Stimulated activated naive CD4-positive, alpha-beta T cell (primary cell): ENCODE measurements at places on chromosomes 12 and 14.

DNA sequence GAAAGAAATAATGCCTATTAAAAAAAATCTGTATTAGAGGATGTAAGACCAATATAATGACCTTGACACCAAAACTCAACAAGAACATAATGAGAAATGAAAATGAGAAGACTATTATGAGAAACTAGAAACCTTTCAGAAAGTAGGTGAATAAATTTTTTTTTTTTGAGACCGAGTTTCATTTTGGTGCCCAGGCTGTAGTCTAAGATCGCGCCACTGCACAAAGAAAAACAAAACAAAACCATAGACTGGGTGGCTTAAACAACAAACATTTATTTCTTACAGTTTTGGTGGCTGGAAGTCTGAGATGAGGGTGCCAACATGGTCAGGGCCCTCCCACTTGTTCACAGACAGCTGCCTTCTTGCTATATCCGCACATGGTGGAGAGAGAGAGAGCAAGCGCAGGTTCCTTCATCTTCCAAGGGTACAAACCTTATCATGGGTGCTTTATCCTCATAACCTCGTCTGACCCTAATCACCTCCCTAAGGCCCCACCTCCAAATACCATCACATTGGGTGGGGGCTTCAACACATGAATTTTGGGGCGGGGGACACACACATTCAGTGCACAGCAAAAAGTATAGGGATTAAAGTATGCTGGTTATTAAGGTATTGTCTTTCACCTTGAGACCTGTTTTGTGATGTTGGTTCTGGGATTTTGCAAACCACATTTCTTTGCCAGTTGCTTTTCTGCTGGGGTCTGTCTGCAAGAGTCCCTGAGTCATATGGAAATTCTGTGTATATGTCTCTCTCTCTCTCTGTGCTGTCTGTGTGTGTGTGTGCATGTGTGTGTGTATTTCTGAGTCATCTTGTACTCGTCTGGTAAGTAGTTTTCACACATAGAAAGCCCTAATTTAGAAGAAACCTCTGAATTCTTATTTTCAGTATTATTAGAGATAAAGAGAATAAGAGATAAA is 26.2 kb downstream of the ZCRB1 start:
- no peak for DNase-seq

- DNase-seq = no peak
These were observed 190.6 kb downstream of the EMP1 start for GRCh38 chr12:13387101-13387500.

DNA sequence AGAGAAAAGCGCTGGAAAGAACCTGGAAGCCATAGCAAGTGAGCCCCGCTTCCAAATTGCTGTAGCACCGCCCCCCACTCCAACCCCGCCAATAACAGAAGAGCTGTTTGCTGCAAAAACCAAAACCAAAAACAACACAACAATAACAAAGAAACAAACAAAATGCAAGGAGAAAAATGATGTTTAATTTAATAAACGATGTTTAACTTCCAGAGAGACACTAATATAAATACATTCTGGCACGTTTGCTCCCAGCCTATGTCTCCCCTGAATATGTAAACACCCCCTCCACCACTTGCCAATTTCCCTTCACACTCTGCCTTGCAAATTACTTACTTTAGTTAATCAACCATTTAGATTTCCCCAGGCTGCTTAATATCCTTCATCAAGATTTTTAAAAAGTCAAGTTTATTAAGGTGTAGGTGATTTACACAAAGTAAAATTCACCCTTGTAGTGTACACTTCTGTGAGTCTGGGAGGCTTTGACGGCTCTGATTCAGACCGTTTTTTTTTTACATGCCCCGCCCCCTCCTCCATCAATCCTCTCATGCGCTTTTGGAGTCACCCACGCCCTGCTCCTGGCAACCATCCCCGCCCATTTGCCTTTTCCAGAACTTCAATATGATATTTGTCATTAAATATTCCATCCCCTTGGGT is 482 bp upstream of the IFI27L2 start:
- DNase-seq = no peak

DNA sequence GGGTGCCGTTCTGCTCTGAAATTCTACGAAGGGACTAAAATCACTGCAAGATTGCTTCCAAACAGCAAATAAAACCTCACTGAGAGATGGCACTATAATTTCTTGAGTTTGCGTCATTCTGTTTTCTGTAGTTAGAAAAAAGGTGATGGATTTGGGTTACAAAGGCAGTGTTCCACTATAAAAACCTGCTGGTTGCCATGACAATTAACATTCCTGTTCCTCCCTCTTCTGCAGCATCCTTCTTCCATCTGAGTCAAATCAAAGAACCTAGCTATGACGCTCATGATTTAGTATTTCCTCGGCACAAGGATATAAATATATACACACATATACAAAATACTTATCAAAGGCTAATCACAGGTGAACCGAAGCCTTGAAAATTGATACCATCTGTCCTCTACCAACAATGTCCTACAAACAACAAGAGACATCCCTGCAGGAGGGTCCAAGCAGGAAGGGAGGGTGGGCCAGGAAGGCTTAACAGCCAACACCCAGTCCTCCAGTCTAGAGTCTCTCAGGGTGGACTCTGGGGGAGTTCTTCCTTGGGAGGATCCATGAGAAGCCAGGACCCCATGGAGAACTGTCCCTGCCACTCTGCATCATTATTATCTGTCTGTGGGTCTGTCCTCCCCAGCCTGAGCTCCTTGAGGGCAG is 21.4 kb downstream of the TMCC3 start:
- no peak for DNase-seq

DNA sequence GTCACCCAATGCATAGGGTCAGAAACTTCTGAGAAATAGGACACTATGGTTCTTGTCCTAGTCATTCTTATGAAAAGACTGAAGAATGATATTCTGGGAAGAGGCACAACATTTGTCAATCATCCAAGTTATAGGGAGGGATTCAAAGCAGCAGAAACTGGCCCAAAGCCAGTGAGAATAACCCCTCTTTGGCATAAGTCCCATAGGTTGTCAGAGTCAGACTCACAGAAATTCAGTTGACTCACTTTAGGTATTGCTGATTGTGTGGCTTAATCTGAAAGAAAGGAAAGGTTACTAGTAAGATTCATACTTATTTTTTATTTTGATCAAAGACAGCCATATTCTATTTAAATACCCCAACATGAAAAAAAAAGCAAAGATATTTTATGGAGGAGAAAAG is 151.0 kb downstream of the SRGAP1 start:
- no peak for DNase-seq

- DNase-seq = no peak
These were observed 444.1 kb downstream of the IPO8 start for GRCh38 chr12:30251546-30251945.

- no peak for DNase-seq
These were observed 277.2 kb downstream of the AKAP6 start for GRCh38 chr14:32606301-32606700.

GRCh38 chr12:93039062-93039461 is 110.0 kb upstream of the EEA1 start:
- DNase-seq = no peak

- no peak for DNase-seq
These were observed 4.7 kb downstream of the KDM2B start for GRCh38 chr12:121575952-121576625.

DNA sequence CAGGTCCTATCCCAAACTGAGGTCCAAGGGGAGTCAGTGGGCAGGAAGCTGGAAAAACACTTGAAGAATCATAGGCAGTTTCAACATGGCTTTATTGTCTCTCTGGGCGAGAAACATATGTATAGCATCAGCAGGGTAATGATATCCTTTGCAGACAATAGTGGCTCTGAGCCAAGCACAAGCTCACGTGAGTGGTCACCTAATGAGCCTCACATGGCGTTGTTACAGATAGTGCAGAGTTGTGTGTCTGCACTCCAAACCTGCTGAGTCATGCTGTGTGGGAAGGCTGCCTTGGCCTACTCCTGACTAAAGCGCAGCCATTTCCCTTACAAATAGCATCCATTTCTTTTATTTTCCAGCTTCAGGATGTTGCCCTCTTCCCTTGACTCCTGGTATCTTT is 105.2 kb upstream of the SYT1 start:
- no peak for DNase-seq

DNA sequence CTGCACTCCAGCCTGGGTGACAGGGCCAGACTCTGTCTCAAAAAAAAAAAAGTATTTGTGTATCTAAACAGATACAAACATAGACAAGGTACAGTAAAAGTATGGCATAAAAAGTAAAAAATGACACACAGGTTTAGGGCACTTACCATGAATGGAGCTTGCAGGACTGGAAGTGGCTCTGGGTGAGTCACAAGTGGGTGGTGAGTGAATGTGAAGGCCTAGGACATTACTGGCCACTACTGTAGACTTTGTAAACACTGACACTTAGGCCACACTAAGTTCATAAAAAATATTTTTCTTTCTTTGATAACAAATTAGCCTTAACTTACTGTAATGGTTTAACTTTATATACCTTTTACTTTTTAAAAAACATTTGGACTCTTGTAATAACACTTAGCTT is 38.0 kb upstream of the EIF5 start:
- DNase-seq = no peak

GRCh38 chr14:88422047-88422446 is 36.6 kb downstream of the SPATA7 start:
- DNase-seq = no peak

- DNase-seq = no peak
These were observed 4.5 kb downstream of the FICD start for GRCh38 chr12:108519558-108519957.

GRCh38 chr12:25976289-25976688 is 17.8 kb downstream of the RASSF8 start:
- DNase-seq = no peak

DNA sequence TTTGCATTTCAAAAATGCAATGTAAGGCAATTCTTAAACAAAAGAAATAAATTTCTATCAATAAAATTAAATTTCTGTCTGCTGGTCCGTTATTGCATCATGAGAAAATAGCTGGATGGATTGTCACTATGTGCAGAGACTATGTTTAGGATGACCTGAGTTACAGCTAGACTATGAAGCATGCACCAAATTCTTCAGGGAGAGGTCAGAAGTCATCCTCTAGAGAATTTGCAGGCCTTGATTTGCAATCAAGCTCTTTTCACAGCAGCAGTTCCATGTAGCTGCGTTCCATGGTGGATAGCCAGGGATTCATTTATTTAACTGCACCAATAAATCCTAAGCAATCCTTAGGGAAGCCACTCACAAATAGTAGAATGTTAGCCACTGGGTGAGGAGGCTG is 253.7 kb downstream of the MSRB3 start:
- no peak for DNase-seq

DNA sequence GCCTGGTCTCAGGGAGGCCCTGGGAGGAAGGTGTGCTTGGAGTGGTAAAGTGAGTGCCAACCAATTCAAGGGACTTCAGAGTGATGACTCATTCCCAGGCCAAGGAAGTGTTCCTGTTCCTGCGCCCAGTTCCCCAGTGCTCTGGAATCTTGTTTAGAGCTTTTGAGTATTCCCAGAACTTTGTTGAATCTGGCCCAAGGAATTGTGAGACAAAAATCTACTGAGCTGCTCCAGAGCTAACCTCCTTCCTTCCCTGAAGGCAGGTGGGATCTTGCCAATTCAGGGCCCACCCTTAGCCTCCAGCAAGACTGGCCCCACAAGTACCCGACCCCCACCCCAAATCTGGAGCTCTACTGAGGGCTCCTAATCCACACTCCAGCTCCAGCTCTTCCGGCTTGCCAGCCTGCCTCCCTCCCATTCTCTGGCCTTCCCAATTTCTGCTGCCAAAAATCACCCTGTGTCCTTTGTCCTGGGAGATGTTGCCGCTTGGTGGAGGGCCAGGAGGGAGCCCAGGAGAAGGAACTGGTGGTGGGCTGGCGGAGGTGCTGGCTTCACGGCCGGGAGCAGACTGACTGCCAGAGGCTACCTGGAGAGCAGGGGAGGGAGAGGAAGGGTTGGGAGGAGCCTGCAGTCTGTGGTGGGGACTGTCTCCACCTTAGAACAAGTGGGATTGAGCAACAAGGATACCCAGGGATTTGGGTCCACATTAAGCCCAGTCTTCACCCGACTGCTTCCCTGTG is 2.0 kb upstream of the ATN1 start:
- DNase-seq = no peak

DNA sequence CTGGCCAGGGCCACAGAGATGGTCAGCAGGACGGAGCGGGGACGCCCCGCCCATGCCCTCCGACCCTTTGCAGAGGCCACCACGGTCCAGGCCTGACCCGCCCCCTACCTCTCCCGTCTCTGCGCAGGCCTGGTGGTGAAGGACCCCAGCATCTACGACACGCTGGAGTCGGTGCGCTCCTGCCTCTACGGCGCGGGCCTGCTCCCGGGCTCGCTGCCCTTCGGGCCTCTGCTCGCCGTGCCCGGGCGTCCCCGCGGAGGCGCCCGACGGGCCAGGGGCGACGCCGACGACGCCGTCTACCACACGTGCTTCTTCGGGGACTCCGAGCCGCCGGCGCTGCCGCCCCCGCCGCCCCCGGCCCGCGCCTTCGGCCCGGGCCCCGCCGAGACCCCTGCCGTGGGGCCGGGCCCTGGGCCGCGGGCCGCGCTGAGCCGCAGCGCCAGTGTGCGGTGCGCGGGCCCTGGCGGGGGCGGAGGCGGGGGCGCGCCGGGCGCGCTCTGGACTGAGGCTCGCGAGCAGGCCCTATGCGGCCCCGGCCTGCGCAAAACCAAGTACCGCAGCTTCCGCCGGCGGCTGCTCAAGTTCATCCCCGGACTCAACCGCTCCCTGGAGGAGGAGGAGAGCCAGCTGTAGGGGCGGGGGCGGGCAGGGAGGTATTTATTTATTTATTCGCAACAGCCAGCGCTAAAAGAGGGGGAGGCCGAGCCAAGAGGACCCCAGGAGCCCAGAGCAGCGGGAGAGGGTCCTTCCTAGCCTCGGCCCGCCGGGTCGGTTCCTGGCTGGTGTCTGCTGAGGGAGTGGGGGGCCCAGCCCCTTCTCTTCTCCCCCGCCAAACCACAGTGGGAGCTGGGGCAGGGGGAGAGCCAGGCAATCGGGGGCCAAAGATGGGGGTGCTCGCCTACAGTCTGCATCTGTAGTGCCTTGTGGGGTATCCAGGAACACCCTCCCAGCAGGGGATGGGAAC is 8.1 kb downstream of the TAMALIN start:
- no peak for DNase-seq

- DNase-seq = no peak
These were observed 720.9 kb downstream of the FSCB start for GRCh38 chr14:43786066-43786762.

DNA sequence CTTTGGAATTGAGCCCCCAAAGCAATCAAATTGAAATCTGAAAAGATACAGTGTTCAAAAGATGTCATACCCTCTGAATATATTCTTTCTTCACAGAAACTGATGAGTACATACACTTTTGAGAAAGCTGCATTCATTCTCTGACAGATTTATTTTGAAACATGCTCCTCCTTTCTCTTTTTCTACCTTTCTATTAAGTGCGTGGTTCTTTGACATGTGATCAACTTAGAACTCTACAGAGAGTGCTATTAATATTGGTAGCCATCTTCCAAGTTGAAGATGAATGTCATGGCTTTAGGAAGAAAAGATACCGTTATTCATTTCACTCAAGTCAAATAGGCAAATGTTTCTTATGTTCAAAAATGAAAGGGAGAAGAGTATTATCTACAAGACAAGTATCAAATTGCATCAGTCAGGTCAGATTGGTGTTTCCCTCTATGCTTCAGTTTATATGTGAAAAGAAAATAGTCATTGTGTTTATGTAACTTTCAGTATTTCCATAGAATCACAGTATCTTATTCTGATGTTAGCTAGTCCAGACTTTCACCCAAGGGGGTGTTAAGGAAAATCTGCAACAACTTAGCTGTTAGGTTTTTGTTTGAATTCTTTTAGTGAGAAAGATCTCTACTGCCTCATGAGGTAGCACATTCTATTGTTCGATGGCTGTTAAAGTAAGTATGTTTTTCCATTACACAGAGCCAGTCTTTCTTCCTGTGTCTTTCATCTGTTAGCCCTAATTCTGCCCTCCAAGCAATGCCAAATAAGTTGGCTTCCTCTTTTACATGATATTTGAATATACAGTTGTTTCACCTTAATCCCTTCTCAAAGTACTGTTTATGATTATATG is 55.4 kb upstream of the GARIN2 start:
- no peak for DNase-seq
